Femur (tissue), 1 donor: ENCODE measurements at places on chromosomes 3 and 15.
A peak's percentile ranks its signal among the peaks of the same experiment; 100 is the strongest.

- no peak for DNase-seq
These were observed 411 bp upstream of the EIF2B5 start for GRCh38 chr3:184134746-184135148.

GRCh38 chr3:171348121-171348520 is 112.1 kb downstream of the TNIK start:
- DNase-seq = peak; percentile 67

GRCh38 chr15:36430726-36431265 is 148.6 kb upstream of the CDIN1 start:
- DNase-seq = no peak

- DNase-seq = no peak
These were observed 48.9 kb downstream of the GASK1A start for GRCh38 chr3:43028001-43028400.

DNA sequence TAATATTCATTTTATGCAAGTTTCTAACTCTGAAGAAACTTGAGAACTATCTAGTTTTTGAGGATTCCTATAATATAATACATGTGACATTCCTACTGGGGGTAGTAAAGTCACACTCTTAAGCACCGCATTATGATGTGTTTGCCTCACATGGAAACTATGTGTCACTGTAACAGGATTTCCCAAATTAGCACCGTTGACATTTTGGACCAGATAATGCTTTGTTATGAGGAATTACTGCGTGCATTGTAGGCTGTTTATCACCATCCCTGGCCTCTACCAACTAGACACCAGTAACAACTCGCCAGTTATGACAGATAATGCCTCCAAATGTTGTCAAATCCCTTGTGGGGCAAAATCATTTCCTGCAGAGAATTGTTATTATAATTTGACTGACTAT is 267.8 kb downstream of the RAP2B start:
- DNase-seq = no peak

DNA sequence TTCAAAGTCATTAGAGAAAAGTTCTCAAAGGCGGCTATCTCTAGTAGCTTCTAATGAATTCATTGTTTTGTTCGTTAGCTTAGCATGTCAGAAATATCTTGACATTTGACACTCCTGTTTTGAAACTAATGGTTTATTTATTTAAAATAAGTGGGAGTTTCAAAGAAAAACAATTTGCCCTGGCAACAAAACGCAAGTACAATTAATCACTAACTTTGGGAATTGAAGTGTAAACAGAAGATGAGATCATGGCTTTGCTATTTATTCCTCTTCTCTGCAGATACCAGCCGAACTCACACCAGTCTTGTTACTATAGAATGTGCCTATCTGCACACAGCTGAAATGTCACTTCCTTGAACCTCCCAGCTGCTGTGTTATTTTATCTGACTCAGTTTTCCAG is 27.5 kb downstream of the MASP1 start:
- no peak for DNase-seq

- DNase-seq = no peak
These were observed 53.5 kb upstream of the ADAMTS9 start for GRCh38 chr3:64741341-64741740.

GRCh38 chr3:4060064-4060463 is 243.1 kb upstream of the SETMAR start:
- DNase-seq = peak; percentile 23
